ENCODE measurements at places on chromosomes 5 and 9. TPM values are rescaled to one million over a fixed set of nuclear protein-coding genes. Genes with fewer than 3 reads are reported as not detected.
A peak's percentile ranks its signal among the peaks of the same experiment; 100 is the strongest.

SPINK4 gene
- total RNA-seq = not detected

DOCK8 gene
- total RNA-seq = 208 TPM

SPAG8 gene
- total RNA-seq = 3.8 TPM

GFI1B gene
- total RNA-seq = 0.18 TPM

TAF11L5 gene
- total RNA-seq = not detected

SLC30A5 gene
- 22.2 TPM for total RNA-seq

OGN gene
- total RNA-seq = 0.10 TPM

OTP gene
- total RNA-seq = not detected

ACO1 gene
- 8.5 TPM for total RNA-seq

GRIA1 gene
- not detected for total RNA-seq

PCDHA11 gene
- not detected for total RNA-seq

RNF20 gene
- total RNA-seq = 42.5 TPM

DNA sequence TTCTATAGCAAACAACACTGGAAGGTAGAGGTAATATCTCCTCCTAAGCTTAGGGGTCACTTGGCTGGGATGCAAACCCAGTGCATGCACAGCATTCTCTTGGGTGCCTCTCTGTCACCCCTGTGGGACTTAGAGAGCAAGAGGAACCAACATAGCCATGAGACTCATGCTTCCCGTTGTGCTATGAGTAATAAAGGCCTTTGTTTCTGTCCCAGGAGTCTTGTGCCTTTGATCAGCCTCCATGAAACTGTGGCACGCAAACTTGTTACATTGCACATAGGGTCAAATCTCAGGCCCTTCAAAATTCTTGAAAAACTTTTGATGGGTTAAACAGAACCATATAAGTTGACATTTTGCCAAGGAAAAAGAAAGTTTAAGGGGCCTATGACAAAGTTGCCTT is 272.8 kb downstream of the TAF11L14 start:
- H3K4me3 ChIP-seq = no peak overlapping the region
- DNase-seq = no peak
- H3K27ac ChIP-seq = no peak overlapping the region
- H3K27me3 ChIP-seq = no peaks in the 10 kb centered on the region
- H3K36me3 ChIP-seq = no peaks in the 10 kb centered on the region

DNA sequence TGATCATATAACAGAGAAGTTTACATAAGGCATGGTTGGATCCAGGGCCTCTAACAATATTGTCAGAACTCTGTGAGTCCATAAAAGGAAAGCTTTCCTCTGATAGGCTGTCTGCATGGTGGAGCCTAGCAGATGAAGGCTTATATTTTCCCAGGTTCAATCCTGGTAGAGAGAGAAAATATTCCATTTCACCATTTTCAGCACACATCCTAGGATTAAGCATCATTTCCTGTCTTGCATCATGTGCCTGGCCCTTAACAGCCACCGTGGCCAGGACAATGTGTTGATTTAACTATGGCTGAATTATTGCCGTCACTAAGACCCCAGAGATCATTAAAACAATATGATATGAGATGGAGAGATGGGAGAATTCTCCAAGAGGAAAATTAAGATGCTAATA is 90.9 kb upstream of the GRIA1 start:
- H3K27ac ChIP-seq = no peak overlapping the region
- no peak overlapping the region for H3K4me3 ChIP-seq
- H3K36me3 ChIP-seq = no peaks in the 10 kb centered on the region
- H3K27me3 ChIP-seq = no peaks in the 10 kb centered on the region
- H3K4me1 ChIP-seq = no peaks in the 10 kb centered on the region
- no peak for DNase-seq

GRCh38 chr5:177592905-177593304 is 902 bp downstream of the TMED9 start:
- no peaks in the 10 kb centered on the region for H3K4me1 ChIP-seq
- peak overlapping the region; percentile 82 for H3K4me3 ChIP-seq
- peaks cover 2% of the 10 kb centered on the region for H3K27me3 ChIP-seq
- peak overlapping the region; percentile 56 for H3K27ac ChIP-seq
- DNase-seq = no peak

GRCh38 chr5:87888139-87888538 is 380.5 kb downstream of the TMEM161B start:
- DNase-seq = no peak
- no peaks in the 10 kb centered on the region for H3K4me1 ChIP-seq
- no peaks in the 10 kb centered on the region for H3K27me3 ChIP-seq
- H3K27ac ChIP-seq = no peak overlapping the region

GRCh38 chr5:28234356-28234968 is 1196.1 kb upstream of the CDH9 start:
- no peaks in the 10 kb centered on the region for H3K36me3 ChIP-seq
- H3K27me3 ChIP-seq = no peaks in the 10 kb centered on the region
- H3K4me3 ChIP-seq = no peak overlapping the region
- no peaks in the 10 kb centered on the region for H3K4me1 ChIP-seq
- no peak overlapping the region for H3K27ac ChIP-seq

DNA sequence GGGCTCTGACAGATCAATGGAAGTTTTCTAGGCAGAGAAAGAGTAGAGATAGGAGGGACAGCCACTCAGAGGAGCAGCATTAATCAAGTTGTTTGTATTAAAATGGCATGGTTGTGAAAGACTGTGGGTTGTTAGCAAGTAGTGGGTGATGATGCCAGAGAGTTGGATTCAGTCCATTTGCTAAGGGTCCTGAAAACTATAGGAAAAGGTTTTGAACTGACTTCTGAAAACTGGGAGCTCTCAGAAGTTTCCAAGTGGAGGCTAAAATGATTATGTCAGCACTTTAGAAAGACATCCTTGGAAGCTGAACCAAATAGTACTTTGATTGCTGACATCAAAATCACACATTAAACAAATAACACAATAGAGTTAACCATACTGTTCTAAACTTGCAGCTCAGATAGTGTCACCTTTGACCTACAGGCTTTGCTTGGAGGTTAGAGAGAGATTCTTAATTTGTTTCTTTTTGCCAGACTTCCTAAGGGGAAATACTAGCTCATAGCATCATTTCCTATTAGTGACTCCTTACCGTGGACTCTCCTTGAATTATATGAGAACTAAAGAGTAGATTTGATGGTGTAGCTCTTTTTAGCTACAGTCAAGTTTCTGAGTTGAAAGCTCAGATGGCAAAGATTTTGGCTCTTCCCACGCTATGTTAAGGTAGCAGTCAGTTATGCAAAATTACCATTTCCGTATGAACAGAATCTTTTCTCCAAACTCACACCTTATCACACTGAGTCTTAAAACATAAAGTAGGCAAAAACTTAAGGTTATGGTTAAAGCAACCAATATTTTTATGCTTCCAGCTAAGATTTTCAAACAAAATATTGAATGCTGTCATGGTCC is 277.1 kb downstream of the NR3C1 start:
- no peaks in the 10 kb centered on the region for H3K36me3 ChIP-seq
- no peak overlapping the region for H3K4me3 ChIP-seq
- no peaks in the 10 kb centered on the region for H3K4me1 ChIP-seq
- no peak overlapping the region for H3K27ac ChIP-seq
- no peaks in the 10 kb centered on the region for H3K27me3 ChIP-seq
- DNase-seq = no peak

GRCh38 chr9:77218612-77219011 is 41.3 kb downstream of the VPS13A start:
- no peaks in the 10 kb centered on the region for H3K27me3 ChIP-seq
- no peak overlapping the region for H3K4me3 ChIP-seq
- peaks cover 24% of the 10 kb centered on the region for H3K36me3 ChIP-seq
- no peak for DNase-seq
- H3K4me1 ChIP-seq = no peaks in the 10 kb centered on the region

DNA sequence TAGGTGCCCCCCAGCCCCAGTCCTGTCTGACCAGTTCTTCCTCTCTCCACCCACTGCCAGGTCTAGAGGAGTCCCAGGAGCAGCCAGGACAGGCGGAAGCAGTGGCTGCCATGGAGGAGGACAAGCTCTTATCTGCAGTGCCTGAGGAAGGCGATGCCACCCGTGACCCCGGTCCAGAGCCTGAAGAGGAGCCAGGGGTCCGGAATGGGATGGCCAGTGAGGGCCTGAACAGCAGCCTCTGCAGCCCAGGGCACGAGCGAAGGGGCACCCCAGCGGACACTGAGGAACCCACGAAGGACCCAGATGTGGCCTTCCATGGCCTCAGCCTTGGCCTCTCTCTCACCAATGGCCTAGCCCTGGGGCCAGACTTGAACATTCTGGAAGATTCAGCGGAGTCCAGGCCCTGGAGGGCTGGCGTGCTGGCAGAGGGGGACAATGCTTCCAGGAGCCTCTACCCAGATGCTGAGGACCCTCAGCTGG is 13.8 kb downstream of the PSD2 start:
- no peaks in the 10 kb centered on the region for H3K36me3 ChIP-seq
- H3K27ac ChIP-seq = no peak overlapping the region
- no peak for DNase-seq
- H3K4me3 ChIP-seq = no peak overlapping the region
- H3K4me1 ChIP-seq = no peaks in the 10 kb centered on the region

DNA sequence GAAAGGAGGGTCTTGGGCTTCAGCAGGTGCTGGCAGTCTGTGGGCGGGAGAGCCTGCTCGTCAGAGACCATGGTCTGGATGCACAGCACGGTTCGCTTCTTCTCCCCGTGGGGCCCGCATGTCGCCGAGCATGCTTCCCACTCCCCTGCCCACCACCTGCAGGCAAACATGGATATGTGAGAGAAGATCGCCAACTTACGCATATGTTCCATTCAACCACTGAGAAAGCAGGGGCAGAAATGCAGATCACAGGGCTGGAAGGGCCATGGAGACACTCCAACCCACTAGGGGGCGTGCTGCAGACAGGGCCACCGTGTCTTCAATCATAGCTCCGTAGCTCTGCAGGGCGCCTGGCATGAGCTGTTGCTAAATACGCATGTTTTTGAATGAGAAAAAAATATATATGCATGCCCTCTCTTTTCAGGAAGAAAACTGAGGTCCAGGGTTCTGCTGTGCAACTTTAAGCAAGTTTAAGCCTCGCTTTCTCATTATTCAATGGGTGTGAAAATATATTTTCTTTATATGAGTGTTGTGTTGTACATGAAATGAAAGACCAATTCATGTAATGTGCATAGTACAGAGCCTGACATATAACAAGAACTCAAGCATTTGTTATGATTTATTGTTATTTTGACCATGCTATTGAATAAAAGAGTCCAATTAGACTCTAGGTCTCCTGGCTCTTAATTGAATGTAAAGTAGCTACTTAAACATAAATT is 148.0 kb downstream of the TARS1 start:
- no peak overlapping the region for H3K27ac ChIP-seq
- DNase-seq = no peak
- H3K27me3 ChIP-seq = no peaks in the 10 kb centered on the region
- H3K36me3 ChIP-seq = no peaks in the 10 kb centered on the region
- H3K4me3 ChIP-seq = no peak overlapping the region
- no peaks in the 10 kb centered on the region for H3K4me1 ChIP-seq

GRCh38 chr5:84603568-84604185 is 219.0 kb upstream of the EDIL3 start:
- no peaks in the 10 kb centered on the region for H3K36me3 ChIP-seq
- H3K4me1 ChIP-seq = no peaks in the 10 kb centered on the region
- H3K4me3 ChIP-seq = no peak overlapping the region
- H3K27me3 ChIP-seq = no peaks in the 10 kb centered on the region

- H3K27me3 ChIP-seq = peaks cover 11% of the 10 kb centered on the region
- H3K4me1 ChIP-seq = no peaks in the 10 kb centered on the region
- DNase-seq = no peak
- H3K4me3 ChIP-seq = no peak overlapping the region
- H3K27ac ChIP-seq = no peak overlapping the region
Measured at GRCh38 chr9:14347406-14348122, 33.6 kb upstream of the NFIB start.

GRCh38 chr5:26034813-26035212 is 1003.6 kb downstream of the CDH9 start:
- no peaks in the 10 kb centered on the region for H3K27me3 ChIP-seq
- H3K4me1 ChIP-seq = no peaks in the 10 kb centered on the region
- no peak for DNase-seq
- H3K4me3 ChIP-seq = no peak overlapping the region
- H3K27ac ChIP-seq = no peak overlapping the region

- DNase-seq = peak; percentile 31
- H3K36me3 ChIP-seq = no peaks in the 10 kb centered on the region
- no peak overlapping the region for H3K4me3 ChIP-seq
Measured at GRCh38 chr5:108642170-108642906, 105.4 kb upstream of the FER start.

GRCh38 chr5:74274326-74274725 is 366.2 kb downstream of the ENC1 start:
- H3K4me3 ChIP-seq = no peak overlapping the region
- no peaks in the 10 kb centered on the region for H3K4me1 ChIP-seq
- DNase-seq = no peak

GRCh38 chr5:172373680-172374079 is 80.6 kb downstream of the SH3PXD2B start:
- no peaks in the 10 kb centered on the region for H3K36me3 ChIP-seq
- H3K27me3 ChIP-seq = no peaks in the 10 kb centered on the region
- DNase-seq = no peak
- no peak overlapping the region for H3K4me3 ChIP-seq

DNA sequence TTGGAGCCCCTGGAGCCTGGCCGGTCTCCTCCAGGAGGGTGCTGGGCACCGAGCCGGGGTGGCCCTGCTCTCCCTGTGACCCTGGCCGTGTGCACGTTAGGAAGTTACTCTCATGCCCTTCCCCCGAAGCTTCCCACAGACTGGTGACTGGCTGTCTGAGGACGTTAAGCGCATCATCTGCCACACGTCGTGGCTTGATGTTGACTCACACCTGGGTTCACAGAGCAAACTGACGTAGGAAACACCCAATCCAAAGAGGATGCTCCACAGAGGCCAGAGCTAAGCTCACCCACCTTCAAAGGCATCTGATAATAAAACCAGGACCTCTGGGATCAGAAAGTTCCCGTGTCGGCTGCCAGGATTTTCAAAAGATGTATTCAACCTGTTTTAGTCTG is 152.9 kb upstream of the PHYKPL start:
- H3K4me3 ChIP-seq = no peak overlapping the region
- DNase-seq = no peak
- no peak overlapping the region for H3K27ac ChIP-seq
- no peaks in the 10 kb centered on the region for H3K4me1 ChIP-seq
- H3K27me3 ChIP-seq = peaks cover 35% of the 10 kb centered on the region

GRCh38 chr5:2894736-2895135 is 143.3 kb upstream of the IRX2 start:
- H3K4me3 ChIP-seq = no peak overlapping the region
- no peaks in the 10 kb centered on the region for H3K36me3 ChIP-seq
- no peak overlapping the region for H3K27ac ChIP-seq

All from T-cell (primary cell).